ENCODE measurements at places on chromosomes 4 and X.
A peak's percentile ranks its signal among the peaks of the same experiment; 100 is the strongest.

- DNase-seq: no peak
These were observed 6.5 kb upstream of the SLITRK4 start for GRCh38 chrX:143642426-143642825.

GRCh38 chr4:138090150-138090917 is 151.8 kb downstream of the SLC7A11 start:
- peak; percentile 88 for DNase-seq

DNA sequence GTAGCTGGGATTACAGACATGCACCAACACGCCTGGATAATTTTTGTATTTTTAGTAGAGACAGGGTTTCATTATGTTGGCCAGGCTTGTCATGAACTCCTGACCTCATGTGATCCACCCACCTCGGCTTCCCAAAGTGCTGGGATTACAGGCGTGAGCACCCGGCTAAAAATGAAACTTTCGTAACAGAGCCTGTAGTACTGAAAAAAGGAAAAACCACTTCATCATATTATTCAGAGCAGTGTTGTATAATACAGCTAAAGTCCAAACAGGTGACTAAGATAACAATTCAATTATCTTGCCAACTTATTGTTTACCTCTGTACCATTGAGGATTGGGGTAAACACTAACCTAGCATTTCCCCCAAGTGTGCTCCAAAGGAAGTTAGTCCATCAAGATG is 43.9 kb upstream of the HPRT1 start:
- no peak for DNase-seq

- no peak for DNase-seq
These were observed 65.6 kb downstream of the OR13H1 start for GRCh38 chrX:131609480-131609879.

DNA sequence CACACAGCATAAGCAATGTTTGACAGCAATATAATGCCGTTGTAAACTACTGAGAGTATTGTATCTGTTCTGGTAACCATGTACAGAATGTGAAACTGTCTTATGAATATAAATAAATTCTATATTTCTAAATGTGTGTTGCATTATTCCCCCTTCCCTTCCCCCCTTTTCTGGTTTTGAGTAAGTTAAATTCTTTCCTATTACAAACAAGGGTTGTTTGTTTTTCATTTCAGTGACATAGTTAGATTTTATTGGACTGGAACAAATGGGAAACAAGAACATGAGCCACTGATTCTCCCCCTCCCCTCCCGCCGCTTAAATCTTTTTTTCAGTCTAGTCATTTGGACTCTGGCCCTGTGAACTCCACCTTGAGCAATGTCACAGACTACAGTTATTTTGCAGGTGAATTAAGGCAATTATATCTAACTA is 69.8 kb downstream of the GPAT3 start:
- peak; percentile 46 for DNase-seq

- DNase-seq: no peak
These were observed 86.7 kb upstream of the PDHA1 start for GRCh38 chrX:19256986-19257385.

DNA sequence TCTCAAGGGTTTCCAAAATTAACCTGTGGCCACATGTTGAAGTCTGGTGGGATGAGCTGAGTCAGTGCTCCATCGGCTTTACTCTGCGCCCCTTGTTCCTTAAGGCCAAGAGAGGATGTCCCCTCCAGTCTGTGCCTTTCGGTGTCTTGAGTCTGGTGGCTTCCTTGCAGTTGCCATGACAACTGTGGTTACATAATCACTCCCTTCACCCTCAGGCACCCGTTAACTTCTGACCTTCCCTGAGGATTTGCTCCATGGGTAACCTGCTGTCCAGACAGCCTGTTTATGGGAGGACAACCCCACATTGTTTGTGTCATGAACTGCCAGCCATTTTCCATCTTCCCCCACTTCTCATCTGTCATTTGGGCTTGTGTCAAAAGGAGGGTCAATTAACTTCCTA is 401.1 kb upstream of the LCORL start:
- no peak for DNase-seq

DNA sequence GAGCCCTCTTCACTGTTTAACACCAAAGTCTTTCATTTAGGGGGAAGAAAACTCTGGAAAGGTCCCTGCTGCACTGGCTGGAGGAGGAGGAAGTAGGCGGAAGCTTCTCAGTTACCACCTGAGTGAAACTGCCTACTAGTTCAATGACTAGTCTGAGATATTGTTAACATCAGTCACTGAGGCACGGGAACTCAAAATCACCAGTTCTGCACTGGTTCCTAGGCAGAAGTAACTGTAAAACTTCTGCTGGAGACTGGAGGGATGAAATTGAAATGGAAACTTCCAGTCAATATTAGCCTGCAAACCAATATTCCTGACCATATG is 178.3 kb downstream of the SNCA start:
- DNase-seq: no peak

DNA sequence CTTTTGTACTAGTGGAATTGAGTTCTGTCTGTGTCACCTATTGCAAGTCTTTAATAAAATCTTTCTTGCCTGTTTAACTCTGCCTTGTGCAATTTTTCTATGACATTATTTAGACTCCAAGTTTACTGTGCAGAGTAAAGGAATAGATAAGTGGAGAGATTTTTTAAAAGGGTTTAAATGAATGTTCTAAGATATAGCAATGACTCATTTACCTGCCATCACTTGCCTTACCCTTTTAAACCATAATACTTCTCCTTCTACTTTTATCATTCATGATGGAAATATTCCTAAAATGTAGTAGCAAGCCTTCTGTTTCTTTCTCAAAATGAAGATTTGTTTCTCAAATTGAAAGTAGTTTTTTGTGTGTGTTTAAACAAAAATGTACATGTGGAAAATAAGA is 782.8 kb upstream of the MAGEB2 start:
- no peak for DNase-seq

GRCh38 chr4:1712216-1713002 is at the start of gene SLBP:
SLBP (minus strand) TSS chr4:1712319; CDS start chr4:1712188, 131 bp downstream.
- DNase-seq: peak; percentile 95

All from astrocyte of the hippocampus (primary cell).